ENCODE measurements at places on chromosomes 5 and 9. TPM values are rescaled to one million over a fixed set of nuclear protein-coding genes. Genes with fewer than 3 reads are reported as not detected.

- DNase-seq: no peak
- H3K27me3 ChIP-seq: no peaks in the 10 kb centered on the region
- H3K4me3 ChIP-seq: no peak overlapping the region
- H3K36me3 ChIP-seq: peaks cover 6% of the 10 kb centered on the region
- peaks cover 8% of the 10 kb centered on the region for H3K4me1 ChIP-seq
- H3K27ac ChIP-seq: no peak overlapping the region
These were observed 89.4 kb downstream of the OTULIN start for GRCh38 chr5:14753947-14754346.

- H3K36me3 ChIP-seq: no peaks in the 10 kb centered on the region
- H3K27ac ChIP-seq: peak overlapping the region; percentile 37
- no peak for DNase-seq
- H3K4me3 ChIP-seq: no peak overlapping the region
These were observed 73.1 kb downstream of the PDZD2 start for GRCh38 chr5:31711935-31712592.

GRCh38 chr9:128940946-128941755 lies 6.3 kb downstream of the DOLK start:
- peak overlapping the region; percentile 59 for H3K4me3 ChIP-seq
- H3K4me1 ChIP-seq: peaks cover 16% of the 10 kb centered on the region

DNA sequence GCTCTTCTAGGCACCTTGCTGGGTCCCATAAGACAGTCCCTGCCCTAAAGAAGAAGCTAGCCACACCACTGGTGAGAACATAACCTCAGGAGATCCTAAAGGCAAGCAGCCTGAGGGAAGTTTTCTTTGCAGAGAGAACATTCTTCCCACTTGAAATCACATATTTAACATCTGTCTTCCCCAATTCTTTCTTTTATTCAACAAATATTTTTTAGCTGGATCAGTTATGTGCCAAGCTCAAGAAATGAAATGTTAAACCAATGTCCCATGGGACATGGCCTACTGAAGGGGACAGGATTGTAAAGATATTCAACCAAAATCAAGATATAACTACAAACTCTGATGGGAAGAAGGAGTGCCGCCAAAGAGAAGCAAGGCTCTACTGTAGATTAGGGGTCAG lies 36.5 kb downstream of the FOXI1 start:
- no peaks in the 10 kb centered on the region for H3K4me1 ChIP-seq
- H3K27me3 ChIP-seq: no peaks in the 10 kb centered on the region
- H3K4me3 ChIP-seq: no peak overlapping the region
- no peak overlapping the region for H3K27ac ChIP-seq
- H3K36me3 ChIP-seq: no peaks in the 10 kb centered on the region

- no peak overlapping the region for H3K4me3 ChIP-seq
- H3K27ac ChIP-seq: no peak overlapping the region
These were observed 177.5 kb downstream of the EBF1 start for GRCh38 chr5:158922263-158922592.

The SIL1 gene
- total RNA-seq: 13.7 TPM

GRCh38 chr9:1303932-1304331 lies 253.8 kb downstream of the DMRT2 start:
- no peak overlapping the region for H3K4me3 ChIP-seq
- no peaks in the 10 kb centered on the region for H3K36me3 ChIP-seq
- no peak for DNase-seq

- H3K36me3 ChIP-seq: peaks cover 14% of the 10 kb centered on the region
- no peaks in the 10 kb centered on the region for H3K27me3 ChIP-seq
- DNase-seq: no peak
- H3K4me3 ChIP-seq: peak overlapping the region; percentile 95
- H3K4me1 ChIP-seq: peaks cover 37% of the 10 kb centered on the region
These were observed 315 bp downstream of the PIK3R1 start for GRCh38 chr5:68215898-68216244.

The NUDT12 gene
- total RNA-seq: 17.6 TPM

The ERGIC1 gene
- total RNA-seq: 106 TPM

The TNC gene
- total RNA-seq: 0.30 TPM

GRCh38 chr5:78506261-78507024 lies 142.1 kb downstream of the LHFPL2 start:
- H3K27ac ChIP-seq: no peak overlapping the region
- no peak overlapping the region for H3K4me3 ChIP-seq
- peaks cover 73% of the 10 kb centered on the region for H3K4me1 ChIP-seq
- no peak for DNase-seq
- H3K27me3 ChIP-seq: peaks cover 17% of the 10 kb centered on the region

DNA sequence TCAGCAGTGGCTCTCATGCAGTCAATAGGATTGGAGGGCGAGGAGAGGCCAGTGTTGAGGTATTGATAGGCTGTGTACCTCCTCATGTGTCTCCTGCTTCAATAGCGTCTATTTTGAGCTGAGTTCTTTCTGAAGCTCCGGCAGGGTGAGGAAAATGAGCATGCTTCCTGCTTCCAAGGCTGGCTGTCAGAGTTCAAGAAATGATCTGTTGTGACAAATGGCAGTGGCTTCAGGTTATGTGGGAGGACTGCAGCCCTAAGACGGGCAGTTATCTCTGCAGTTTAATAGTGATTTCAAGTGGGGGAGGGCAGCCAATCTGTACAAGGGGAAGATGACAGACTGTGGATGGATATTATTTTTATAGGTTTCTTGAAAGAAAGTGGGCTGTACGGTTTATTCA lies 54.0 kb upstream of the CXCL14 start:
- no peak for DNase-seq
- no peaks in the 10 kb centered on the region for H3K27me3 ChIP-seq
- H3K4me3 ChIP-seq: no peak overlapping the region
- H3K36me3 ChIP-seq: no peaks in the 10 kb centered on the region
- peaks cover 17% of the 10 kb centered on the region for H3K4me1 ChIP-seq

- no peaks in the 10 kb centered on the region for H3K36me3 ChIP-seq
- DNase-seq: no peak
- H3K27me3 ChIP-seq: no peaks in the 10 kb centered on the region
- no peak overlapping the region for H3K4me3 ChIP-seq
- no peaks in the 10 kb centered on the region for H3K4me1 ChIP-seq
These were observed 49.6 kb downstream of the ANKRD55 start for GRCh38 chr5:56183506-56183905.

DNA sequence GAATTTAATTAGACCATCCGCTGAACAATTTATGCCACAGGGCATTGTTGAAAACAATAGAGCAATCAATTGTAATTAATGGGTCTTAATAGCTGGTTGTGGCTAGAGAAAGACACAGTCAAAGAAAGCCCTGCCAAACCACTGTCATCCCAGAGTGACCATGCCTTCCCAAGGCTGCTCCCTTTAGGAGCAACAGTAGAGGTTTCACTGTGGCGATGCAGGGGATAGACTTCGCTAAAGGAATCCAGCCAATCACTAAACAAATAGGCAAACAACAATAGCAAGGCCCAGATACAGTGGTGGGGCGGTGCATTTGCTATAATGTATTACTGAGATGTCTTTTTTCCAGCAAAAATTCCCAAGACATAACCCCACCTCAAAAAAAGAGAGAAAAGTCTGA lies 87.8 kb upstream of the SLC27A6 start:
- peaks cover 2% of the 10 kb centered on the region for H3K27me3 ChIP-seq
- DNase-seq: no peak
- H3K4me3 ChIP-seq: no peak overlapping the region
- no peaks in the 10 kb centered on the region for H3K36me3 ChIP-seq

- no peak for DNase-seq
- H3K4me1 ChIP-seq: peaks cover 23% of the 10 kb centered on the region
- no peak overlapping the region for H3K27ac ChIP-seq
- no peaks in the 10 kb centered on the region for H3K27me3 ChIP-seq
- no peak overlapping the region for H3K4me3 ChIP-seq
These were observed 333.6 kb downstream of the PIK3R1 start for GRCh38 chr5:68548959-68549676.

DNA sequence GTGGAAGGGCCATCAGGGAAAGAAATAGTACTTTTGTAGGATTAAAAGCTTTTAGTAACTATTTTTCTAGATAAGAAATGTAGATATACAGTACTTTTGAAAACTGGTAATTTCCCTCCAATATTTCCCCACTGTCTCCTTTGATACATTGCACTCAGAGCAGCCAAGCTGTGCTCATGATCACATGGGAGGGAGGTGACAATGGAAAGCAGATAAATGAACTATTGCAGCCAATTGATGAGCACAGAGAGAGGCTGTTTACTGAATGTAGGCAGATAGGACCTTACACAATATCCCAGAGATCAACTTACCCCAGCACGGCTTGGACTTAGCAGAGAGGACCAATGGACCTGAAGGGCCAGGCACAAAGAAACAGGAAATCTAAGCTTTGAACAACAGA lies 178.0 kb upstream of the NREP start:
- no peaks in the 10 kb centered on the region for H3K4me1 ChIP-seq
- H3K36me3 ChIP-seq: no peaks in the 10 kb centered on the region
- H3K4me3 ChIP-seq: no peak overlapping the region
- H3K27me3 ChIP-seq: no peaks in the 10 kb centered on the region

The CD72 gene
- 1.4 TPM for total RNA-seq

The SPATA9 gene
- 0.68 TPM for total RNA-seq

- no peak overlapping the region for H3K27ac ChIP-seq
- no peaks in the 10 kb centered on the region for H3K36me3 ChIP-seq
- no peak for DNase-seq
- H3K4me3 ChIP-seq: no peak overlapping the region
These were observed 73.7 kb downstream of the ITGA1 start for GRCh38 chr5:52861368-52861767.

Measured in neural crest cell (in vitro differentiated cells).